Activated T-cell treated with anti-CD3 and anti-CD28 coated beads, Interleukin-2, amount 50 U/mL, for 72 hours (primary cell): ENCODE measurements at places on chromosomes 4 and X. TPM values are rescaled to one million over a fixed set of nuclear protein-coding genes. Genes with fewer than 3 reads are reported as not detected.
A peak's percentile ranks its signal among the peaks of the same experiment; 100 is the strongest.

DNA sequence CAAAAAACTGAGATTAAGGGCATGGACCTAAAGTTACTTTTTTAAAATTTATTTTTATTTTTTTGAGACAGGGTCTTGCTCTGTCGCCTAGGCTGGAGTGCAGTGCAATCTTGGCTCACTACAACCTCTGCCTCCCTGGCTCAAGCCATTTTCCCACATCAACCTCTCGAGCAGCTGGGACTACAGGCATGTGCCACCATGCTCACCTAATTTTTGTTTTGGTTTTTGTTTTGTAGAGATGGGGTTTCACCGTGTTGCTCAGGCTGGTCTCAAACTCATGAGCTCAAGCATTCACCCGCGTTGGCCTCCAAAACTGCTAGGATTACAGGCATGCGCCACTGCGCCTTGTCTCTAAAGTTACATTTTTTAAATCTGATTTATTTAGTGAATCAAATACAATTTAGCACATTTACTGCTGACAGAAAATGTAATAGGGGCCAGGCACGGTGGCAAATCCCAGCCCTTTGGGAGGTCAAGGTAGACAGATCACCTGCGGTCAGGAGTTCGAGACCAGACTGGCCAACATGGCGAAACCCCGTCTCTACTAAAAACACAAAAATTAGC is 38.3 kb downstream of the GUCY1A1 start:
- DNase-seq: no peak
- no peak overlapping the region for H3K4me3 ChIP-seq
- no peak overlapping the region for H3K27ac ChIP-seq
- no peaks in the 10 kb centered on the region for H3K36me3 ChIP-seq

DNA sequence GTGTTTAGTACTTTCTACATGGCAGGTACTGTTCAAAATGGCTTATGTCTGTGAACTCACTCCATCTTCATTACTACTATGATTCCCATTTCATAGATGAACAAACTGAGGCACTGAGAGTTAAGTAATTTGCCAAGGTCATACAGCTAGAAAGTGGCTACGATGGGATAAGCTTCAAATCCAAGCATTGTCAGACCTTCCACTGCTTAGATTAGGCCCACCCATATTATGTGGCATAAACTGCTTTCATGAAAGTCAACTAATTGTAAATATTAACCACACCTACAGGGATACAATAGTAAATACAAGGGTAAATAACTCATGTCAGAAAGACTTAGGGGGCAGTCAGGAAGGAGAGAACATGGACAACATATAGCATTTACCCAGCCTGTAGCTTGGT is 68.8 kb downstream of the SLITRK2 start:
- H3K36me3 ChIP-seq: no peaks in the 10 kb centered on the region
- H3K4me3 ChIP-seq: no peak overlapping the region
- H3K27ac ChIP-seq: no peak overlapping the region
- DNase-seq: no peak
- H3K4me1 ChIP-seq: no peaks in the 10 kb centered on the region

- H3K27ac ChIP-seq: peak overlapping the region; percentile 33
- H3K4me1 ChIP-seq: no peaks in the 10 kb centered on the region
- no peak overlapping the region for H3K4me3 ChIP-seq
- no peak for DNase-seq
- H3K27me3 ChIP-seq: no peaks in the 10 kb centered on the region
Observed at GRCh38 chr4:82975792-82976191, 34.8 kb downstream of the LIN54 start.

DNA sequence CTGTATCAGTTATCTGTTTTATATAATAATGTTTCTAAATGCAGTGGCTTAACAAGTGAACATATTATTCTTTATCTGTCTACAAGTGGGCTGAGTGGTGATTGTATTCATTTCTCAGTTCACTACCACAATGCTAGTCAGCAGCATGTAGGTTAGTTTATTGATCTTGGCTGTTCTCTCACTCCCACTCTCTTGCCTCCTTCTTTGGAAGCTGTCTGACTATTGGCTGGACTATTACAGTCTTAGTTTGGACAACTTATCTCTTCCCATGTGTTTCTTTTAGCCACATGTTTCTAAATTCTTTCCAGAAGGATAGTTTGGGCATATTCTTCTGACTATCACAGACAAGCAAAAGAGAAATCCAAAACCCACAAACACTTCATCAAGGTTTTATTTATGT is 459.5 kb upstream of the AGA start:
- H3K4me3 ChIP-seq: no peak overlapping the region
- H3K27ac ChIP-seq: no peak overlapping the region
- no peaks in the 10 kb centered on the region for H3K4me1 ChIP-seq
- no peak for DNase-seq

DNA sequence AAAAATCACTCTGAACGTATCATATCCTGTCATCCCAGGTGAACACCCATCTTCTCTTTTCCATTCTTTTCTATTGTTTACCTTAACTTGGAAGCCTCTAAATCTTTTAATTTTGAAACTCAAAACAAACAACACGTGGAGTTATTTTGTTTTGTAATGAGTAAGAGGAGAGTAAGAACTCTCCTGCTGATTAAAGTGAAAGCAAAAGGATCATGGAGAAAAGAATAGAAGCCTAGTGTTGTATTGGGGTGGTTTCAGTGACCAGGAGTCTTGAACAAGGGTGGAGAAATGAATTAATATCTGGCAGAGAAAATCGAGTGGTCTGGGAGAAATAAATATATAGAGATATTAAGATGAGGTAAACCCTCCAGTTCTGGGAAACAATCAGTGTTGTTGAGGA is 237.4 kb upstream of the UGT8 start:
- DNase-seq: no peak
- H3K27me3 ChIP-seq: no peaks in the 10 kb centered on the region
- H3K4me3 ChIP-seq: no peak overlapping the region
- no peaks in the 10 kb centered on the region for H3K36me3 ChIP-seq
- H3K27ac ChIP-seq: no peak overlapping the region

DNA sequence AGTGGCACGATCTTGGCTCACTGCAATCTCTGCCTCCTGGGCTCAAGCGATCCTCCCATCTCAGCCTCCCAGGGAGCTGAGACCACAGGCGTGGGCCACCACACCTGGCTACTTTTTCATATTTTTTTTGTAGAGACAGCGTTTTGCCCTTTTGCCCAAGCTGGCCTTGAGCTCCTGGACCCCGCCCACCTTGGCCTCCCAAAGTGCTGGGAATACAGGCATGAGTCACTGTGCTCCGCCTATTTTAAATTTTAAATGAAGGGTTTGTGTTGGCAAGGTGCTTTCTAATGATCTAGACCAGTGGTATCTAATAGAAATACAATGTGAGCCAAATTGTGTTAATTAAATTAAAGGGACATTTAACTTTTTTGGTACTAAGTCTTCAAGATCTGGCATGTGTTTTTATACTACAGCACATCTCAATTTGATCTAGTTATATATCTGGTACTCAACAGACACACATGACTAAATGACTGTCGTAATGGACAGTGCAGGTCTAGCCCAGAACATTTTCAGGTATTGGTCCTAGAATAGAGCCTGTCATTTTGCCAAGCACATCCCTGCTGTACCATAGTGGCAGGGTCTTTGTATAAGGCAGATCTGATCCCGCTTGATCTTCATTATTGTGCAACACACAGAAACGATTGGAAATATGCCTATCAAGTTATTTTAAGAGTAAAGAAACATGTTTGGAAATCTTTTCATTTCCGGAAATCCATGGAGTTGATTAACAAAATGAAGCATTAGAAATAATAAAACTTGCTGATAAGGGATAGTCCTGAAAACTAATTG is 7.3 kb downstream of the PGK1 start:
- H3K4me1 ChIP-seq: peaks cover 36% of the 10 kb centered on the region
- no peak overlapping the region for H3K27ac ChIP-seq
- H3K27me3 ChIP-seq: no peaks in the 10 kb centered on the region
- no peak overlapping the region for H3K4me3 ChIP-seq
- no peak for DNase-seq
- peaks cover 7% of the 10 kb centered on the region for H3K36me3 ChIP-seq

- H3K27ac ChIP-seq: no peak overlapping the region
- no peak for DNase-seq
- H3K4me1 ChIP-seq: peaks cover 24% of the 10 kb centered on the region
- H3K4me3 ChIP-seq: no peak overlapping the region
Observed at GRCh38 chr4:147739239-147739823, 7.4 kb downstream of the ARHGAP10 start.

- H3K4me3 ChIP-seq: peak overlapping the region; percentile 88
- peaks cover 83% of the 10 kb centered on the region for H3K4me1 ChIP-seq
- peak; percentile 45 for DNase-seq
- peaks cover 39% of the 10 kb centered on the region for H3K36me3 ChIP-seq
- H3K27me3 ChIP-seq: peaks cover 6% of the 10 kb centered on the region
- H3K27ac ChIP-seq: peak overlapping the region; percentile 92
Observed at GRCh38 chrX:71107762-71108360, 1.3 kb upstream of the CXorf65 start.

GRCh38 chr4:70996018-70996360 is 2.5 kb downstream of the DCK start:
- H3K27ac ChIP-seq: peak overlapping the region; percentile 94
- peaks cover 31% of the 10 kb centered on the region for H3K36me3 ChIP-seq
- peak overlapping the region; percentile 96 for H3K4me3 ChIP-seq
- no peaks in the 10 kb centered on the region for H3K27me3 ChIP-seq

GRCh38 chr4:2501034-2501594 is 32.2 kb downstream of the RNF4 start:
- H3K4me3 ChIP-seq: no peak overlapping the region
- no peak for DNase-seq
- H3K27ac ChIP-seq: peak overlapping the region; percentile 13
- H3K36me3 ChIP-seq: peaks cover 11% of the 10 kb centered on the region
- H3K4me1 ChIP-seq: peaks cover 11% of the 10 kb centered on the region

DNA sequence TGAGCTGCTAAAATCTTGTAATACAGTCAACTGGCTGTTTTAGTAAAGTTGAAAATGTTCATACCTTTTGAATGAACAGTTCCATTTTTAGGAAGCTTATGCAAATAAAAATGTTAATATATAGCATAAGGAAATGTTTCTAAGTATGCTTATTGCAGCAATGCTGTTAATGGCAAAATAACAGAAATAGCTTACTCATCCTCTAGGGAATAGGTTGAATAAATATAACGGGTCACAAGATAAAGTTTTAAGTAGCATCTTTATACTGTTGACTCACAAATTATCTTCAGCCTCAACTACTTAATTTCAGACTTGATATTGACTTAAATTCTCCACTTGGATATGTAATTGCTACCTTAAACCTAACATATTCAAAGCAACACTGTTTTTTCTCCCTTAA is 27.7 kb downstream of the HERC3 start:
- no peak overlapping the region for H3K27ac ChIP-seq
- peaks cover 54% of the 10 kb centered on the region for H3K4me1 ChIP-seq
- DNase-seq: no peak
- no peaks in the 10 kb centered on the region for H3K27me3 ChIP-seq
- peaks cover 4% of the 10 kb centered on the region for H3K36me3 ChIP-seq

DNA sequence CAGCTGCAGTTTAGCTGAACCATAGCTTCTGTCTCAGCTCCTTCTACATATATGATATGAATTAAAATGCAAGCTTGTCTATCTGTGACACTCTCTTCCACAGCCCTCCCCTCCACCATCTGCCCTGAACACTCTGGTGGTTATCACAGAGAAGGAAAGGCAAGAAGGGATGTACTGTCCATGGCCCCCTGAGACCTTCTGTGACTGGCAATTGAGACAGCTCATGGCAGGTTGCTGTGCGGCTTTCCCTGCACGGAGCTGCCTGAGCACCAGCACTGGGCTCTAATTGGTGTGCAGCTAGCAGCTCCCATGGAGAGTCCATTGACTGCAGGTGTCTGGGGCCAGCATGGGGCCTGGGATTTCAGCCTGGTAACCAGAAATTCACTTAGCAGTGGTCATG is 109.8 kb upstream of the ANXA3 start:
- no peak for DNase-seq
- no peak overlapping the region for H3K27ac ChIP-seq
- H3K4me3 ChIP-seq: no peak overlapping the region

DNA sequence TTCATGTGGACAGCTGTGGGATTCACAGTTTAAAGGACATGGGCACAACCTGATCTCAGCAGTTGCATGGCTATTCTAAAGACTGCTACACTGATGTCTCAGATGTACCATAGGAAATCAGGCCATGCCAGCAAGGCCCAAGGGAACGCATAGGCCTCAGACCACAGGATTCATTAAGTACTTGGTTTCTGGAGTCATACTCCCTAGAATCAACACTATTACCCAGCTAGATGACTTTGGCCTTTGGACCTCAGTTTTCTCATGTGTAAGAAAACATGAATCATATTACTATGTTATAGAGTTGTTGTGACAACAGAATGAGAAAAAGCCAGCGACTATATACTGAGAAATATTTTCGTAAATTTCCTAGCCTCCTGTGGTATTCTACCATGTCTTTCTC is 67.9 kb downstream of the NHS start:
- peaks cover 8% of the 10 kb centered on the region for H3K4me1 ChIP-seq
- no peak for DNase-seq
- no peaks in the 10 kb centered on the region for H3K36me3 ChIP-seq
- H3K4me3 ChIP-seq: no peak overlapping the region

DNA sequence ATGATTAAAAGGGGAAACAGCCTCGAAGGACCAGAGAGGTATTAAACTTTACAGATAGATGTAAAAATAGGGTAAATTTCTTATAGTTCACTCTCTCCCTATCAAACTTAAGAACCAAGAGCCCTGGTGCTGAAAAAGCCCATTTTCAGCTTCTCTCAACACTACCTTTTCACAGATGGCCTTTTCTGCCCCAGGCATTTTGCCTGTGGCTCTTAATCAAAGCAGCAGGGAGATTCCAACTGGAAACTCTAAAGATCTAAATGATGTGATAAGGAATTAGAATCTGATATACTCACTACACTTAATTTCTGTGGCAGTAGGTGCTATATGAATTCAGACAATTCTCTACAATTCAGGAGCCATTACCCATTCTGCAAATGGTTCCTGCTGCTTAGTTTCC is 60.0 kb downstream of the AMMECR1 start:
- no peaks in the 10 kb centered on the region for H3K36me3 ChIP-seq
- peaks cover 8% of the 10 kb centered on the region for H3K4me1 ChIP-seq
- H3K27ac ChIP-seq: no peak overlapping the region
- H3K4me3 ChIP-seq: no peak overlapping the region

- no peak overlapping the region for H3K27ac ChIP-seq
- H3K4me3 ChIP-seq: no peak overlapping the region
- no peaks in the 10 kb centered on the region for H3K27me3 ChIP-seq
- no peak for DNase-seq
- H3K36me3 ChIP-seq: peaks cover 2% of the 10 kb centered on the region
- no peaks in the 10 kb centered on the region for H3K4me1 ChIP-seq
Observed at GRCh38 chr4:33961761-33962160, 2282.6 kb downstream of the ARAP2 start.

GRCh38 chr4:103719830-103720207 is at the start of gene TACR3:
TACR3 (minus strand) TSS chr4:103719985; CDS start chr4:103719675, 310 bp downstream.
- no peak within 1 kb of the TSS for H3K27ac ChIP-seq
- no peak for DNase-seq
- peaks cover 2% of the 10 kb centered on the region for H3K36me3 ChIP-seq
- no peak within 1 kb of the TSS for H3K4me3 ChIP-seq
- no peaks in the 10 kb centered on the region for H3K4me1 ChIP-seq

- peaks cover 4% of the 10 kb centered on the region for H3K4me1 ChIP-seq
- peaks cover 4% of the 10 kb centered on the region for H3K36me3 ChIP-seq
- H3K27me3 ChIP-seq: no peaks in the 10 kb centered on the region
- H3K27ac ChIP-seq: no peak overlapping the region
Observed at GRCh38 chr4:88660446-88661294, 37.0 kb downstream of the NAP1L5 start.

Gene POU4F2
- total RNA-seq: not detected

Gene PAGE4
- total RNA-seq: not detected

Gene TMEM128
- 31.2 TPM for total RNA-seq

Gene PRR27
- total RNA-seq: not detected

Gene HSFX3
- total RNA-seq: not detected

Gene MAP7D2
- 0.12 TPM for total RNA-seq

Gene NHS
- total RNA-seq: 6.6 TPM

Gene PGAM4
- total RNA-seq: not detected

Gene NHSL2
- total RNA-seq: 0.69 TPM

Gene NDNF
- 0.35 TPM for total RNA-seq
